ENCODE measurements at places on chromosomes 5 and 9.

- no peak for DNase-seq
These were observed 87.3 kb downstream of the PRDM6 start for GRCh38 chr5:123176224-123176937.

- no peak for DNase-seq
These were observed 128.7 kb downstream of the SLC12A2 start for GRCh38 chr5:128212191-128212806.

GRCh38 chr9:19947996-19948395 lies 159.2 kb upstream of the SLC24A2 start:
- no peak for DNase-seq

GRCh38 chr5:127754259-127754658 lies 51.1 kb downstream of the CCDC192 start:
- no peak for DNase-seq

Data from neural progenitor cell (in vitro differentiated cells).